Subcutaneous adipose tissue (tissue), 4 donors: ENCODE measurements at places on chromosomes 11 and 22. TPM values are rescaled to one million over a fixed set of nuclear protein-coding genes. Genes with fewer than 3 reads are reported as not detected.

Gene KRTAP5-2
- total RNA-seq, result not detected

Gene KRTAP5-7
- total RNA-seq, result not detected

Gene UPB1
- 0.57 TPM for total RNA-seq

Gene SSH3
- total RNA-seq, result 43.2 TPM

Gene KCNJ5
- 1.9 TPM for total RNA-seq

Gene CDC42EP1
- total RNA-seq, result 11.3 TPM

Gene FAM180B
- 0.82 TPM for total RNA-seq

Gene CDC45
- total RNA-seq, result not detected

Gene SULT4A1
- not detected for total RNA-seq

Gene ANO3
- 1.6 TPM for total RNA-seq

Gene SAA4
- total RNA-seq, result not detected

Gene POU2AF1
- not detected for total RNA-seq

Gene TMEM121B
- total RNA-seq, result 0.82 TPM

Gene CEND1
- total RNA-seq, result not detected

Gene SUSD2
- 2.4 TPM for total RNA-seq

Gene RAG1
- total RNA-seq, result 0.16 TPM

Gene FXYD2
- 0.34 TPM for total RNA-seq

Gene CBX6
- 15.4 TPM for total RNA-seq
